ENCODE measurements at places on chromosomes 11 and 22.

- no peak for DNase-seq
Observed at GRCh38 chr11:96303980-96304379, 39.0 kb downstream of the MAML2 start.

DNA sequence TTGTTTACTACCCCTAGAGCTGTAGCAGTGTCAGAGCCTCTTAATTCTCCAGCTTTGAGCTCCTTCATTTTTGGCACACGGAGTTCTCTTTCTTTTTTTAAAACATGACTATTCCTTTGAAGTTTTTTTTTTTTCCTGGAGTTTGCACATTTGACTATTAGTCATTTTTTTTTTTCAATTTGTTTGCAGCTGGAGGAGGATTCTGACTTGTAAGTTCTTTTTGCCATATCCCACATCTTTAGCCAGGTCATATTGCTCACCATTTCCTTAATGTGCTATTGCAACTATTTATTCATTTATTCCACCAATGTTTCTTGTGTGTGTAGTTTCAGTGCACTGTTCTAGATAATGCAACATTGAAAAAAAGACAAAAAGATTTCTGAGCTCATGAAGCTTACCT, 166.3 kb upstream of the ARHGAP20 start:
- no peak for DNase-seq

DNA sequence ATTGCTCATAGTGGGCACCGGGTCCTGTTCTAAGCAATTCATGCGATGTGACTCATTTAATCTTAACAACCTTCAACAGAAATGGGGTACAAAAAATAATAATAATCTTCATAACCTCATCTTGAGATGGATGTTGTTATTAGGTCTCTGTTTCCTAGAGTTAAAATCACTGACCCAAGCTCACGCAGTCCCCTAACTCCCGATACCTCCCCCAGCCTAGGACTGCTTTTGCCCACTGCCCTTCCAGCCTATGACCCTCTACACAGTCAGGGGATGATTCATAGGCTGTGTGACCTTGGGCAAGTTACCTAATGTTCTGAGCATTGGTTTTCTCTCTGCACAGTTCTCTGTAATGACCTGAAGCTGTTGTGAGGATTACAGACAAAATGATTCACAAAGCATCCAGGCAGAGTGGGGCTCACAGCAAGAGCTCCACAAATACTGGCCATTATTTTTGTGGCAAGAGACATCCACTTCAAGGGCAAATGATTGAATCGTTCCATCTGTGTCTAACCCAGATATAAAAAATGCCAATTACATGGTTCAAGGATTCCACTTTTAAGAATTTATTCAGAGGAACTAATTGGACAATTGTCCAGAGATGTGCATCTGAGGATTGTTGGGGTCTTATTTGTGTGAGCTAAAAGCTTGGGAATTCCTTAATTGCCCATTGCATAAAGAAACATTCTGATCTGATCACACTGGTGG, 20.0 kb downstream of the MTFP1 start:
- DNase-seq: no peak

DNA sequence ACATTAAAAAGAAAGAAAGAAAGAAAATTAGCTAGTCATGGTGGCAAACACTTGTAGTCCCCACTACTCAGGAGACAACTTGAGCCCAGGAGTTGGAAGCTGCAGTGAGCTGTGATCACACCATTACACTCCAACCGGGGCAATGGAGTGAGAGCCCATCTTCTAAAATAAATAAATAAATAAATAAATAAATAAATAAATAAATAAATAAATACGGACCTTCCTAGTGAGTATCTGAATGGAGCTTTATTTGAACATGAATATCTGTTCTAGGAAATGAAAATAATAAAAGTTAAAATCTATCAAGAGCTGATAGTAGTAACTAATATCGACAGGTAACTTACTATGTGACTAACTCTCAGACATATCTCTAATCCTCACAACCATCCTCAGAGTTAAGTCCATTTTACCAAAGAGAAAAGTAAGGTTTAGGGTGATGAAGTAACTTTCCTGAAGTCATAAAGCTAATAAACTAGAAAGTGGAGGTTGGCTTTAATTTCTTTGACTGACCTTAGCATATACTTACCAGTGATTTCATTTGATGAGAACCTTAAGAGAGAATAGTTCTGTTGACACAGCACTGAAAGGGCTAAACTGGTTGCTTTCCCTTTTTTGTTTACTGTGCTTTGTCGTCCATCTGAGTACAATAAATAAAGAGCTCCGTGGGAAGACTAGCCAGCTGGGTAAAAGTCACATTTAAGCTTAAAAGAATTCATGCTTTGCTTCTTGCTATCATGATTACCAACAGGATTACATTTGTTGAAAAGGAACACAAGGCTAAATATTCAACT, 22.4 kb downstream of the ENTHD1 start:
- no peak for DNase-seq

- no peak for DNase-seq
Observed at GRCh38 chr11:92411431-92411830, 186.8 kb downstream of the FAT3 start.

DNA sequence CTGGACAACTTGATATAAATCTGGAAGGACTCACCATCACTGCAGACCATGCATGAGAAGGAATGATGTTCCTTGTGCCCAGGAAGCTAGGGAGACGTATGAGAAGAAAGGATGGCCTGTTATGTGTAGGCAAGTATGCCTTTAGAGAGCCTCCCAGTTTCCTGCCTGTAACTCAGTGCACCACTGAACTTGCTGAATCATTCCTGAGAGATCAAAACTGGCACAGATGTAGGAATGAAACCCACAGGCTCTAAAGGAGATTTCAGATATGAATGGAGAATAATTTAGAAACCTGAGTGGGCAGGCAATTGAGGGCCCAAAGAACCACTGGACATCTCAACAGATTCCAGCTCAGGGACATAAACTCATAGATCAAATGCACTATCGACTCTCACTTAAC, 38.4 kb upstream of the PRSS23 start:
- DNase-seq: no peak

DNA sequence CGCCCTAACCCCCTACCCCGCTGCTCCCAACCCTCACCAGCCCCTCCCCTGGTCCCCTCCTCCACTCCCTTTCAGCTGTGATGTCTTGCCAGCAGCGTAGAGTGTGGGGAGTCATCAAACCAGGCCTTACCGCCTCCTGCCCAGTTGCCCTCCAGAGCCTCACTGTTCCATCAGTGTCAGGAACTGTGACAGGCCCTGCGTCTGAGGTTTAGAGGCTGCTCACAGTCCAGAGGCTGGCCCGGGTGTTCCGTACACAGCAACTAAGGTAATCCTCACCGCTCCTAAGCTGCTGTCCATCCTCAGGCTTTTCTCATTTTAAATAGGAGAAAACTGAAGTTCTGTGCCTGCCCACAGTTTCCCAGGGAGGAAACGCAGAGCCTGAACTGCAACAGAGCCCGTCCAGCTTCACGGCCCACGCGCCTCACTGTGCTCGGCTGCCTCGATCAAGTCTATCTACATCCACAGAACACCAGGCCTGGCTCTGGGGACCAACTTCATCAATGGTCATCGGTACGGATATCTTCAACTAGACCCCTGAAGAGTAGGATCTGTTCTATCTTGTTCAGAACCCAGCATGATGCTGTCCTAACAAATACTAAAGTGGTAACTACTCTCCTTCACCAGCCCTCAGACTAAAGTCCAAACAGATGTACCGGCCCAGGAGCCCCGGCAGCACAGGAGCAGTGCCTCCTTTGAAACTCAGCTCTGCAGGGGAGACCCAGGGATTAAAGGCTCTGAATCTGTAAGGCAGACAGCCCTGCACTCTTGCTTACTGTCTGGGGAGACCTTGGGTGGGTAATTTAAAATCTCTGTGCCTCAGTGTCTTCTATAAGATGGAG, 10.3 kb downstream of the VPS37C start:
- no peak for DNase-seq

GRCh38 chr11:115409691-115410220, 94.5 kb downstream of the CADM1 start:
- DNase-seq: no peak

GRCh38 chr11:33874910-33875490, 16.9 kb downstream of the LMO2 start:
- DNase-seq: no peak

GRCh38 chr22:20779818-20780158, 5.9 kb downstream of the SERPIND1 start:
- no peak for DNase-seq

GRCh38 chr22:42920101-42920820, 63.2 kb upstream of the ARFGAP3 start:
- no peak for DNase-seq

DNA sequence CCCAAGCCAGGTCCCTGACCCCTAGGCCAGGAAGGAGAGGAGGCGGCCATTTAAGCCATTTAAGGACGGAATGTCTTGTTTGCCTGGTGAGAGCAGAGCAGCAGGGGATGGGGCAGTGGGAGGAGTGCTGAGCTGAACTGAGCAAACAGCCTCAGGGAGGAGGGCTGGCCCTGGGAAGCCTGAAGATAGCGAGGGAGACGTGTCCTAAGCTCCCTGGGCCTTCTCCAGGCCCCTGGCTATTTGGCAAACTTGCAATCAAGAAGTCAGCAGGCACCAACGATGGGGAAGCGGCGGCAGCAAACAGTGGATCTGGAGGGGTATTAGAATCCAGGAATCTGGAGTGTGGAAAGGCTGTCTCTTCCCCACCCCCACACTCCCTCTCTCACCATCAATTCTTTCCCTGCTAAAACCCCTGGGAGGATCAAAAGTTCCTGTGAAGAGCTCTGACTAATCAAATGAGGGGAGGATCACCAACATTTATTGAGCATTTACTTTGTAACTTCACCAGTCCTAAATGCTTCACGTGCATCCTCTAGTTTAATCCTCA, 8.8 kb downstream of the BCL9L start:
- no peak for DNase-seq

DNA sequence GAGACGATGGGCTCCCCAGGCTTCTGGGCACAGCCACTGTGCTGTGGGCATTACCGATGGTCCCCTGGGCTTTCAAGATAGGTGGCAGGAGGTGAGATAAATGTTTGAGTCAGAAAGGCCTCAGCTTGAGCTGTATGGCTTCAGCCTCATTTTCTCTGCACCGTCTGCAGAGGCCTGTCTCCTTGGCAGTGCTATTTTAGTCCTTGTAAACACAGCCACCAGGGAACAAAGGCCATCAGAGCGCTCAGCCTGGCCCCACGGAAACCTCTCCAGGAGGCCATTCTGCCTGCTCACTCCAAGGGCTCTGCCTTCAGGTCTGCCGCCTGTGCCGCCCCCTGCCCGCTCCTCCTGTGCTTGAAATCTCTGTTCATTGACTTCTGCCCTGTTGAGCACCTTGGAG, 1424.9 kb downstream of the TBC1D22A start:
- no peak for DNase-seq

- no peak for DNase-seq
Observed at GRCh38 chr22:36948273-36949225, 35.1 kb downstream of the CSF2RB start.

GRCh38 chr11:81840380-81840779, 893.3 kb downstream of the FAM181B start:
- DNase-seq: no peak

DNA sequence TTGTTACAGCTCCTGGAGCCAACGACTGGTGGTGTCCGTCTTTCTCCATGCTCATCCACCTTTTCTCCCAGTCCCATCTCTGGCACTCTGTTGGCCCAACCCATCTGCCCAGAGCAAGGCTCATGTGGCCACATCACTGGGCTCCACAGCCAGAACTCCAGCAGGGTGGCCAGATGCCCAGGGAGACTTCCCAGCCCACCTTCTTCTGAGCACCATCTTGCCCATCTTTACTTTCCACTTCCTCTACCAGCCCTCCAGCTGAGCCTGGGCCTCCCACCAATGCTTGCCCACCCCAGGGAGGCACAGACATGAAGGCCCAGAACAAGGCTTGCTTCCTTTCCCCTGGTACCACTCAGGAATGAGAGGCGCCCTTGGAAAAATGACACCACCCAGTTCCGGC, 116.8 kb downstream of the BUD13 start:
- no peak for DNase-seq

- no peak for DNase-seq
Observed at GRCh38 chr11:74932797-74933196, 16.1 kb downstream of the XRRA1 start.

- DNase-seq: peak; percentile 33
Observed at GRCh38 chr11:4211991-4212390, 117.4 kb downstream of the RRM1 start.

DNA sequence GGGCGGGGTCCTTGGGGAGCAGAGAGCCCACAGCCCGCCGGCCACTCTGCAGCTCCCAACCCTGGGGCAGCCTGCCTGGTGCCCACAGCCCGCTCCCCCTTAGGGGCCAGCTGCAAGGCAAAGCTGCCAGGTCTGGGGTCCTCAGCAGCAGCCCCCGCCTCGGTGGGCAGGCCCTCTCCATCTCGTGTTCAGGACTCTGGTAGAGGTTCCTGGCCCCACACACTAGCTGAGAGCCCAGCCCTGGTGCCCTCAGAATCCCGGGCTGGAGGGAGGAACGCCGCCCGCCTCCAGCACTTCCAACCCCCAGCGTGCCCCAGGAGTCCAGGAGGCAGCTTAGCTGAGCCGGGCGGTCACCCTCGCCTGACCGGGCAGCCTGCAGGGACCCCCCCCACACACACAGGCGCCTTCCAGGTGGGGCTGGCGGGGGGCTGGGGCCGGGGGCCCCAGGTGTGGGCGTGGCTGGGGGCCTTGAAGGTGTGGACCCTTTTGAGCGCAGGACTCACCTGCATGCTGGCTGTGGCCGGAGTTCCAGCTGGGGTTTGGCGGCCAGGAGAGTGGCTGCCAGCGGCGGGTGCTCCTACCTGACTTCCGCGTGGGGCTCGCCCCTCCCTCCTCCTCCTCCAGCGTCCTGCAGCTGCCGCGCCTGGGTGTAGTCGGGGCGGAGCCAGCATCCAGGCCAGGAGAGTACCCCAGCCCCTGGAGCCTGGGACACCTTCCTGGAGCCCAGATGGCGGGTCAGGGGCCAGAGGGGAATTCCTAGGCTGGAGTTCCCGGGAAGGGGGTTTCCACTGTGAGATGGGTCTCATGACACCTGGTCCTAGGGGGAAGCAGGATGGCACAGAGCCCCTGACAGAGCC, at the start of gene ANO9:
TSS of gene ANO9 (minus strand) at position 594 of the 857 bp plus-strand sequence. CDS start at position 509, 85 bp downstream.
- no peak for DNase-seq

DNA sequence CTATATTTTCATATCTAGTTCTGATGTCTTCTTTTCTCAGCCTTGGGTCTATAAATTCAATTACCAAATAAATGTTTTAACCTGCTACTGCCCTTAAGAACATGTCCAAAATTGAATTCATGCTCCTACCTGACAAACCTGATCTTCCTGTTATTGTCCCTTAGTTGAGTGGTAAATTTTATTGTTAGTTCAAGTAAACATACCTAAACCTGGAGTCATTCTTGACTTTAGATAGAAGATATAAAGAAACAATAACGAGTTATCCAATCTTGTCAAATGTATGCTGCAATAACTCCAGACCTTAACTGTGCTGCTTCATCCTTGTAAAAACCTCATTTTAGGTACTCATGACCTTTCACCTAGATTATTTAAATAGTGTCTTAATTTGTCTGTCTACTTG, 34.6 kb upstream of the SC5D start:
- DNase-seq: no peak

DNA sequence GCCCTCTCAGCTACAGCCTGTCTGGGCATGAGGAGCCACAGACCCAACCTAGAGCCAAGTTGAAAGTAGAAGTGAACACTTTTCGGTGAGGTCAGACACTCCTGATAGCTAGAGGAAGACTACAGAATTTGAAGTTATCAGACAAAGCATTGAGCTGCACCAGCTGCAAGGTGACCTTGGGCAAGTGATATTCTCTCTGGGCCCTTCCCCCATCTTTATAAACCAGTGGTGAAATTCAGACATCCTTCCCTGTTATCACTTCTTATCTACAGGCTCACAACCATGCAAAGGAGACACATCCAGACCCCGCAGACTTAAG, 8.0 kb upstream of the PMM1 start:
- DNase-seq: no peak

- DNase-seq: no peak
Observed at GRCh38 chr11:123518496-123519054, 88.5 kb downstream of the GRAMD1B start.
